ENCODE measurements at places on chromosomes 1 and 21.

DNA sequence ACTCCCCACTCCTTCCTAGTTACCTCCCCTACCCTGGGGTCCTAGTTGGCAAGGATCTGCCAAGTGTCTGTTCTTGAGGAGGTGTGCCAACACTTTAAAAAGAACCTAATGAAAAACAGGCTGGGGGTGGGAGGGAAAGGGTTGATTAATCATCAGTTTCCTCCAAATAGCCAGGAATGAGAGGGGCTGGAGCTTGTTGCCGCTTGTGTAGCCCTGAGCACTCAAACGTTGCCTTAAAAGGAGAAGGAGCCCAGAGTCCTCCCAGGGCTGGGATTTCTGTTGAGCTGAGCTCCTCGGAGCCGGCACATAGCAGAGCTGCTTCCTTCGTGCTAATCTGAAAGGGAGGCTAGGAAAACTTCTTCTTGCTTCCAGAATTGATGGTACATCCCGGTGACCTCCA is 15.9 kb downstream of the SHISA4 start:
- DNase-seq = peak; percentile 88

- DNase-seq = no peak
Measured at GRCh38 chr21:14762327-14762726, 216.2 kb upstream of the SAMSN1 start.

GRCh38 chr1:234499943-234500245 is 20.9 kb upstream of the TARBP1 start:
- DNase-seq = no peak

DNA sequence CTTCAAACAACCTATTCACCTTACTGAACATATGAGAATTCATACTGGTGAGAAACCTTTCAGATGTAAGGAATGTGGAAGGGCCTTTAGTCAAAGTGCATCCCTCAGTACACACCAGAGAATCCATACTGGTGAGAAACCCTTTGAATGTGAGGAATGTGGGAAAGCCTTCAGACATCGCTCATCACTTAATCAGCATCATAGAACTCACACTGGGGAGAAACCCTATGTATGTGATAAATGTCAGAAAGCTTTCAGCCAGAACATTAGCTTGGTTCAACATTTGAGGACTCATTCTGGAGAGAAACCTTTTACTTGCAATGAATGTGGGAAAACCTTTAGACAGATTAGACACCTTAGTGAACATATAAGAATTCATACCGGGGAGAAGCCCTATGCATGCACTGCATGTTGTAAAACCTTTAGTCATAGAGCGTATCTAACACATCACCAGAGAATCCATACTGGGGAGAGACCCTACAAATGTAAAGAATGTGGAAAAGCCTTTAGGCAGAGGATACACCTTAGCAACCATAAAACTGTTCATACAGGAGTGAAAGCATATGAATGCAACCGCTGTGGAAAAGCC is 13.2 kb upstream of the EXO5 start:
- no peak for DNase-seq

GRCh38 chr1:177833631-177834030 is 136.2 kb downstream of the SEC16B start:
- DNase-seq = no peak

DNA sequence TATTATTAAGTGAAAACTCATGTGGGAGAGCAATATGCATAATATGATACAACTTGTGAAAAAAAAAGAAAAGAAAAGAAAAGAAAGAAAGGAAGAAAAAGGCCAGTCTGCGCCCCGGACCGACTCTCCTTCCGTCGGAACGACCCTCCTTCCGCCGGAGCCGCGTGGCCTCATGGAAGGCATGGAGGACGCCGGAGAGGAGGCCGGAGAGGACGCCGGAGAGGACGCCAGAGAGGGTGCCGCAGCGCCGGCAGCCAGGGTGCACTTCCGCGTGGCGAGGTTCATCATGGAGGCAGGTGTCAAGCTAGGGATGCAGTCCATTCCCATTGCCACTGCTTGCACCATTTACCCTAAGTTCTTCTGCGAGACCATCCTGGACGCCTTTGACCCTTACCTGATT is 185.9 kb downstream of the NR5A2 start:
- no peak for DNase-seq

GRCh38 chr1:41387667-41388091 is 26.4 kb downstream of the FOXO6 start:
- DNase-seq = peak; percentile 83

All from fibroblast of the aortic adventitia (primary cell).